ENCODE measurements at places on chromosomes 7 and 10.

- DNase-seq = no peak
Measured at GRCh38 chr10:31143331-31143935, 111.8 kb upstream of the ZNF438 start.

DNA sequence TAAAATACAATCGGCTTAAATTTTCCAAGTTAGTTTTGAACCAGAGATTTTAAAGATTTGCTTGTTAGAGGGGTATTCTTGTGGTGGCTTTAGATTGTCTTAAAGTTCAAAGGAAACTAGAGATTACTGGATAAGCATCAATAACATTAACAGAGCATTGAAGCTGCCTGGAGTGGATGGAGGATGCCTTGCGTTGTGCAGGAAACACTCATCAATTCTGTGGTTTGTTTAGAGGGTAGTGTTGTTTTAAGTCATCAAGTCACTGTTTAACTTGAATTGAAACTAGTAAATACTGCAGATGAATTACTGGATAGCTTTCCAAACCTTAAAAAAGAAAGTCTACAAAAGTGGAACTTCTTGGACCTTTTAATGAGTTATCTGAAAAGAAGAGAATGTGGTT lies 218.6 kb downstream of the CELF2 start:
- no peak for DNase-seq

GRCh38 chr10:36681751-36682632 lies 443.4 kb upstream of the ANKRD30A start:
- DNase-seq = no peak

GRCh38 chr10:101123085-101123814 lies 7.8 kb upstream of the TLX1 start:
- no peak for DNase-seq

GRCh38 chr10:32372000-32372875 lies 25.3 kb upstream of the EPC1 start:
- DNase-seq = no peak

- no peak for DNase-seq
Measured at GRCh38 chr7:88339195-88339922, 32.7 kb upstream of the STEAP4 start.

- DNase-seq = no peak
Measured at GRCh38 chr10:1203704-1204103, 147.5 kb downstream of the WDR37 start.

GRCh38 chr7:4854916-4855315 lies 6.9 kb downstream of the PAPOLB start:
- DNase-seq = no peak

GRCh38 chr10:86730227-86730626 lies 26.2 kb upstream of the BMPR1A start:
- no peak for DNase-seq

DNA sequence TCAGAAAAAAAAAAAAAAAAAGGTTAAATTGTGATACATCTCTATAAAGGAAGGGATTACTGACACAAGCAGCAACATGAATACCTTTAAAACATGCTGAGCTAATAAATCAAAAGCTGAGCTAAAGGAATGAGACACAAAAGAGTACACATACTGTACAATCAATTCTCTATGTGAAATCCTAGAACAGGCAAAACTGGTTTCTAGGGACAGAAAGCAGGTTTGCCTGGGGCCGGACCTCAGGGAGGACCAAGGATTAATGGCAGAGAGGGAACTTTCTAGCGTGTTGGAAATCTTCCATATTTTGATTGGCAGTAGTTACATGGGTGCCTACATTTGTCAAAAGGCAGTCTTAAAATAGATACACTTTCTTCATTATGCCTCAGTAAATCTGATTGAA lies 52.5 kb downstream of the KLRG2 start:
- DNase-seq = no peak

GRCh38 chr7:45889367-45890067 lies 1.2 kb downstream of the IGFBP1 start:
- no peak for DNase-seq

DNA sequence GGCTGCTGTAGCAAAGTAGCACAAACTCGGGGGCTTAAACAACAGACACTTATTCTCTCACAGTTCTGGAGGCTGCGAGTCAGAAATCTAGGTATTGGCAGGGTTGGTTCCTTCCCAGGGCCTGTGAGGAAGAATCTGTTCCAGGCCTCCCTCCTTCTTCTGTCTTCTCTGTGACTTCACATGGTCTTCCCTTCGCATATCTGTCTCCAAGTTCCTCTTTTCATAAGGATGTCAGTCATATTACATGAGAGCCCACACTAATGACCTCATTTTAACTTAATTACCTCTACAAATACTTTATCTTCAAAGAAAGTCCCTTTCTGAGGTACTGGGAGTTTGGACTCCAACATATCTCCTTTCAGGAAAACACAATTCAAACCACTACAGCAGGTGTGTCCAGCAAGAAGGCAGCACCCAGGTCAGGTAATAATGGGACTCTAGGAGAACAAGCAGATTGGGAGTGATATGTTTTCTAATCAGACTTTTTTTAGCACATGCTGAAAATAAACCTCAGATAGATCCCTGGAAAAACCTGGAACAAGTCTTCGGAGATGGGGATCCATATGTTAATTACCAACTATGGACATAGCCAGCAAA lies 11.7 kb downstream of the CREB5 start:
- DNase-seq = no peak
